ENCODE measurements at places on chromosomes 7 and 10. TPM values are rescaled to one million over a fixed set of nuclear protein-coding genes. Genes with fewer than 3 reads are reported as not detected.

DNA sequence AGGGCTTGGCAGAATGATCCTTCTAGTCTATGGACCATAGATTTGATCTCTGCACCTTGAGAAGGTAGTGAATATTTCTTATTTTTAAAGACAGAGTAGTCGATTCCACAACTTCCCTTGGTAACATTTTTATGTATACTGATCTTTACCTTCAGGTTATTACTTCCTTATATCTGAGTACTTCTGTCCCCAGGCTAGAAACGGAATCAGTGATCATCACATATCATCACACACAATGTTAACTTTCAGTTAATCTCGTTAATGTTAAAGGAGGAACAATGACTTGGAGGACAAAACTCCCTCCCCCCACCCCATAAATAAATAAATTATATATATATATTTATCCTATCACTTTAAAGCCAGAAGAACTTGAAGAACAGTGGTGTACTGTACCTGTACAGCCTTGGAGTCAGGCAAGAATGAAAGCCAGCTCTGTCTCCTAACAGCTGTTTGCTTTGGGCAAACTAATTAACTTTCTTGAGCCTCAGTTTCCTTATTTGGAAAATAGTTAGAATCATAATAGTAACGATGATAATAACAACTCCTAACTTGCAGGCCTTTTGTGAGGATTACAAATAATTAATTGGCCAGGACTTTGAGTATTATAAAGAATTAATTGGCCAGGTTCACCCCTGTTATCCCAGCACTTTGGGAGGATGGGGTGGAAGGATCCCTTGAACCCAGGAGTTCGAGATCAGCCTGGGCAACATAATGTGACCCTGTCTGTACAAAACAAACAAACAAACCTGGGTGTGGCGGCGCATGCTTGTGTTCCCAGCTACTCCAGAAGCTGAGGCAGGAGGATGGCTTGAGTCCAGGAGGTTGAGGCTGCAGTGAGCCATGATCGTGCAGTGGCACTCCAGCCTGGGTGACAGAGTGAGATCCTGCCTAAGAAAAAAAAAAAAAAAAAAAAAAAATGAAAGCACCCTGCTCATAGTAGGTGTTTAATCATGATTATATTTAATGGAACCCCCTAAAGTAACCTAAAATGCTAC, 63.5 kb downstream of the SAMD9 start:
- DNase-seq, result no peak

DNA sequence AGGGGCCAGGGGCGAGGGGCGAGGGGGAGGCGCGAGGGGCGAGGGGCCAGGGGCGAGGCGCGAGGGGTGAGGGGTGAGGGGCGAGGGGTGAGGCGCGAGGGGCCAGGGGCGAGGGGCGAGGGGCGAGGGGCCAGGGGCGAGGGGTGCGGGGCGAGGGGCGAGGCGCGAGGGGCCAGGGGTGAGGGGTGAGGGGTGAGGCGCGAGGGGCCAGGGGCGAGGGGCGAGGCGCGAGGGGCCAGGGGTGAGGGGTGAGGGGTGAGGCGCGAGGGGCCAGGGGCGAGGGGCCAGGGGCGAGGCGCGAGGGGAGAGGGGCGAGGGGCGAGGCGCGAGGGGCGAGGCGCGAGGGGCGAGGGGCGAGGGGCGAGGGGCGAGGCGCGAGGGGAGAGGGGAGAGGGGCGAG, 192.3 kb downstream of the PTPRN2 start:
- no peak for DNase-seq

GRCh38 chr7:132666774-132667172, 90.5 kb upstream of the PLXNA4 start:
- DNase-seq, result no peak

- DNase-seq, result no peak
Observed at GRCh38 chr10:79360499-79361342, 13.5 kb downstream of the PPIF start.

TSPAN14 gene
- 92.5 TPM for total RNA-seq

VAX1 gene
- total RNA-seq, result 0.27 TPM

BUD23 gene
- 110 TPM for total RNA-seq

Measured in Caki2 (cell line).